ENCODE measurements at places on chromosomes 1 and 21.

DNA sequence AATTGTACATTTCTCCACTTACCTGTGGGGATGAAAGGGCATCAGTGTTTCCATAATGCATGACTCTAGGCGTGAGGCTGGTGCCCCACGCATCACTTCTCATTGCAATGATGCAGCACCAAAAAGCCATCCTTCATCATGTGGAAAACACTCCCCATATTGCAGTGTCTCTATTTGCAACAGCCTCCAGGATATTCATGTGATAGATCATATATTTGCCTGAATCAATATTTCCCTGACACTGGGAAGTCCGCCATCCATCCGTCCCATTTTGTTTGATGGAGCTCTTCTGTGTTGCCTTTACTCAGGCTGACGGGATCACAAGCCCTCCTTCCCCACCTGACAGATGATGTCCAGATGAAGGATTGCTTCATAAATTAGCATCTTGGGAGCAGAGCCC, 74.5 kb upstream of the CAMK1G start:
- DNase-seq = no peak

GRCh38 chr1:20276485-20277159, 14.1 kb upstream of the VWA5B1 start:
- DNase-seq = no peak

DNA sequence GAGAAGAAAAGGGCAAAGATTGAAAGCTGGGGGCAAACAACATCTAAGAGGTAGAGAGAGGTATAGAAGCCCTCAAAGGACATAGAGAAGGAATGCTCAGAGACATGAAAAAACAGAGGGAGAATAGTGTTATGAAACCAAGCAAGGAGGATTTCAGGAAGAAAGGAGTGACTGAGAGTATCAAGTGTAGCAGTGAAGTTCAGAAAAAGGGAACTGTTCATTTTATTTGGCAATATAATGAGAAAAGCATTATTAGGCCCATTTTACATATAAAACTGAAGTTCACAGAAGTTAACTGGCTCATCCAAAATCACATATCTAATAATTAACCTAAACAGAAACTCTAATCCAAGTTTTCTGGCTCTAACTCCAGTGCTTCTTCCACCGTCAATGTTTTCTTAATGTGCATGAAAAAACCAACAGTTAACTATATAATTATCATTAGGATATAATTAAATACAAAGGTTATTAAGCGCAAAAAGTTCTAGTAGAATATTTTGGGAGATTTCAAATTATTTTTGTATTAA, 17.7 kb downstream of the NEXN start:
- DNase-seq = no peak

DNA sequence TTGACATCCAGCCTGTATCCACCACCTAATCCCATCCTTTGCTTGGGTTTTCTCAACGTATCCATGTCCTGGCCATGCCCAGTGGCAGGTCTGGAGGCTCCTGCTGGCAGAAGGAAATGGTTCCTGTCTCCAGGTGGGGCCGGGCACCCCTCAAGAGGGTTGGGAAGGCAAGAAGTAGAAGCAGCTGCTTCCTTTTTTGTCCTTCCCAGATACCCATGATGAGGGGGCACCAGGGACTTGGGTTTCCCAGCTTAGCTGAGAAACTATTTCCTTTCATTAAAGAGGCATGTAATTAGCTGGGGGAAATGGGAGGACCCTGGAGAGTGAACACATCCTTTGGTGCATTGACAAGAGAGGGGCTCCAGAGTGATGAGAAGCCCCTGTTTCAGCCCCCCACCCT, 21.1 kb upstream of the SLC45A3 start:
- DNase-seq = no peak

DNA sequence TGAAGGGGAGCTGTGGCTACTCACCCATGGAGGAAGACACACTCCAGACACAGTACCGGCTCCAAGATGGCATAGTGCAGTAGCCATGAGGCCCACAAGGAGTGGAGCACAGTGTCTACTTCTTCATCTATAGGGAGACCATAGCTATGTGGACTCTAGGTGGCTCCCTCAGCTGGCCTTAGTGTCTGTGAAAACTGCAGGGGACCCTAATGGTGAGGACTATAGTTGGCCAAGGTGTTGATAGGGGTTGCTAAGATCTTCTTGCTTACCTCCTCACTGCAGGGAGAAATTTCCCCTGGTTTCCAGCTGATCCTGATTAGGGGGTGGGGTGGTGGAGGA, 58.9 kb downstream of the DIPK1A start:
- DNase-seq = no peak

All from NCI-H1105 (cell line).